H7 (cell line): ENCODE measurements at places on chromosomes 12 and 14. TPM values are rescaled to one million over a fixed set of nuclear protein-coding genes. Genes with fewer than 3 reads are reported as not detected.

ENDOU gene
- not detected in 2 replicates for total RNA-seq

SELPLG gene
- total RNA-seq = 0.10 and 0.15 TPM in 2 replicates

MSI1 gene
- 23.2 and 31.8 TPM in 2 replicates for total RNA-seq

KRT77 gene
- not detected in 2 replicates for total RNA-seq

GNB3 gene
- 1.5 and 5.5 TPM in 2 replicates for total RNA-seq

GPRC5A gene
- total RNA-seq = 0.07 TPM in 1 of 2 replicates, not detected in the other
